ENCODE measurements at places on chromosomes 1 and 21.
A peak's percentile ranks its signal among the peaks of the same experiment; 100 is the strongest.

- DNase-seq = no peak
These were observed 80.1 kb downstream of the TTLL7 start for GRCh38 chr1:83918688-83919285.

- DNase-seq = no peak
These were observed 2.1 kb downstream of the F3 start for GRCh38 chr1:94539496-94539895.

DNA sequence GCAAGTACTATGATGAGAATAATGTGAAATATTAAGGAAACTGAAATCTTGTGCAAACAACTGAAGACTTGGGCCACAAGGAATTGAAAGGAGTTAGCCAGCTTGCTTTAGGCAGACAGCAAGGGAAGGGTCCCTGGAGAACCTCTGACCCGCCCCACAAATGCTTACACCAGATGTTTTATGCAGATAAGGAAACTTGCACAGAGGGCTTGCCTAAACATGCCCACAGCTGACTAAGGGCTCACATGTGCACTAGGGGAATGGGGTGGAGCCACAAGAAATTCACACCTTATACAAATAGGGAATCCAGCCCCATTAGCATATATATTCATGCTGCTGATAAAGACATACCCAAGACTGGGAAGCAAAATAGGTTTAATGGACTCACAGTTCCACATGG is 86.1 kb upstream of the CYYR1 start:
- no peak for DNase-seq

DNA sequence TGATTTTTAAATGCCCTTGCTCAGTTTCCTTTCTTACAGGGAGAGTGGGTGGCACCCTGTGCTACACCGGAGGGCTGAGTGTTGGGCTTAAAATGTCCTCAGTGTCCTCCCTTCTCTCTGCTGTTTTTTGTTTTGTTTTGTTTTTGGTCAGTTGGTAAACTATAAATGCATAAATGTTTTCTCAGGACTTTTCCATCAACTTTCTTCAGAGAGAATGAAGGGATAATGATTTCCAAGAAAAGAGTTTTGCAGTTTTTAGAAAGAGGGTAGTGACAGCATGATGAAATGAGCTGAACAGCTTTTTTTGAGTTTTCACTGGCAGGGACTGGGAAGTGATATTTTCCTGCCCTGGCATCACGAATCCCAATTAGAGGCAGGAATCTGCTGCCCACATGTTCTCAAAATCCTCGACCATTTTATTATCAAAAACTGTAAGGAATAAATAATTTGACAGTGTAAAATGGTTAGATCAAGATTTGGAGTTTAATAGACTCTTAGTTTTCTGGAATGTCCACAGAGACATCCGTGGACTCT is 15.2 kb downstream of the LAMC1 start:
- no peak for DNase-seq

- no peak for DNase-seq
These were observed 354.6 kb upstream of the ADGRL2 start for GRCh38 chr1:81446000-81446669.

DNA sequence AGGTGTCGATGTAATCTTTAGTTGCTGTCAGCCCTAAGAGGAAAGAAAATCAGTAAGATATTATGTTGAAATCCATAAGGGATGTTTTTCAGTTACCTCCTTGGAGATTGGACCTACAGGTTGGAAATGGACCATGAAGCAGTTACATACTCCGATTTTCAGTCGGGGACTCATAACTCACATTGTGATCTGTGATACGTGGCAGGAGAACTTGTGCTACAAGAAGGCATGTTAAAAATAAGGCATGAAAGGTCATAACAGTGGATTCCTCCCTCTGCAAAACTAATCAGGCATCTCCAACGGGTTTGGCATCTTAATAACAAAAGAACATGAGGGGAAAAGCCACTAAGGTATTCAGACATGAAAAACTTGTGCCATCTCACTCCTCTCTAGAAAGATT is 111.2 kb upstream of the CACHD1 start:
- no peak for DNase-seq

- DNase-seq = no peak
These were observed 41.8 kb upstream of the CSF3R start for GRCh38 chr1:36524359-36525062.

- no peak for DNase-seq
These were observed 283.8 kb downstream of the CACNA1E start for GRCh38 chr1:181767001-181767708.

GRCh38 chr1:183673605-183674323 is 20.6 kb upstream of the APOBEC4 start:
- no peak for DNase-seq

- no peak for DNase-seq
These were observed 94.7 kb downstream of the DISP1 start for GRCh38 chr1:222909586-222909985.

DNA sequence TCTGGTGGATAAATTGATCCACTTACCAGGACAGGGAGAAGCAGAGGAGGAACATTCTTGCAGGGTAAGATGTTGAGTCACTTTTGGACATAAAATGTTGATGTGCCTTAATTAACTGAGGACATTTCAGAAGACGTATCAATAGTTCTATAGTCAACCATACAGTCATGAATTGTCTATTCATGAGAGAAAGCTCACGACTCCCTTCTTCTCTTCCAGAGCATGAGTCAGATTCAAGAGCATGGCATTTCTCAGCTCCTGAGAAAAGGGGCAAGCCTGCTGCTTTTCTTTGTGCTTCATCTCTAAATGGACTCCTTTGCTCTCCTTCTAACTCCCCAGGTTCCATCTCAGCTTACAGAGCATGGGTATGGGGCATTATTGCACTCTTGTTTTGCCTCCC is 55.7 kb downstream of the ADGRL4 start:
- DNase-seq = no peak

GRCh38 chr1:116949213-116949985 is 39.7 kb downstream of the PTGFRN start:
- DNase-seq = no peak

GRCh38 chr1:201636510-201636971 is 97.6 kb downstream of the NAV1 start:
- no peak for DNase-seq

DNA sequence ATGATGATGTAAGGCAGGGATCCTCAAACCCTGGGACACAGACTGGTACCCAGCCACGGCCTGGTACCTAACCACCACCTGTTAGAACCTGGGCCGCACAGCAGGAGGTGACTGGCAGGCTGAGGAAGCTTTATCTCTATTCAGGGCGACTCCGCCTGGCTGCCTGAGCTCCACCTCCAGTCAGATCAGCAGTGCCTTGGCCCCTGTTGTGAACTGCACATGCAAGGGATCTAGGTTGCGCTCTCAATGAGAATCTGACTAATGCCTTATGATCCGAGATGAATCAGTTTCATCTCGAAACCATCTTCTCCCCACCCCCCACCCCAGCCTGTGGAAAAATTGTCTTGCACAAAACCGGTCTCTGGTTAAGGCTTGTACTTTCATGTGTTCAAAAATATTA is 4.2 kb downstream of the RNPC3 start:
- DNase-seq = no peak

GRCh38 chr1:7615138-7615537 is 156.0 kb upstream of the VAMP3 start:
- no peak for DNase-seq

DNA sequence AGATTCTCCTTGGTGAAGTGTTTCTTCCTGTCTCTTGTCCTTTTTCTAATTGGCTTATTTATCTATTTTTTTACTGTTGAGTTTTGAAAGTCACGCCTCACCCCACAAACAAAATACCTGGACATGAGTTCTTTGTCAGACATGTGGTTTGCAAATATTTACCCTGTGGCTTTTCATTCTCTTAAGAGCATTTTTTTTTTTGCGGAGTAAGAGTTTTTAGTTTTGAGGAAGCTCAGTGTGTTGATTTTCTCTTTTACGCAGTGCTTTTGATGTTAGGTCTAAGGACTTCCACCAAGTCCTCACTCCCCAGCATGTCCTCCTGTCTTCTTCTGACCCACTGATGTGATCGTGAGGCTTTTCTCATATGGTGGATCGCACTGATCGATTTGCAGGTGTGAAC is 7.6 kb downstream of the DFFB start:
- DNase-seq = no peak

DNA sequence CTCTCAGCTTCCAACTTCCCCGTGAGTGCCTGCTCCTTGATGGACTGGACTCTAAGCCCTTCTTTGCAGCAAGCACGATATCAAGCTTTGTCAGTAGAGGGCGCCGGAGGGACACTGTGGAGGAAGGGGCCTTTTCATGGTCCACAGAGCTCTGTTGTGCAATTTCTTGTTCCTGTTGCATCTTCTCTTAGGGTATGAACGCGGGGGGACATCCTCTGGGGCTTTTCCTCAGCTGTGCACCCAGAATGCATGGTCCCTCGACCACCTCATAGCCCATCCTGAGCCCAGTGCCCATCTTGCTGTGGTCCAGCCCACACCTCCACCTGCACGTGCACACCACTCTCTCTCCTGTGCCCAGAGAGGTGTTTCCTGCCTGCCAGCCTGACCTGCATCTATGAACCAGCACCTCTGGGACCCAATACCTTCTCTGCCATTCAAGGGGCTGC is 556.8 kb downstream of the PTPRU start:
- peak; percentile 23 for DNase-seq

DNA sequence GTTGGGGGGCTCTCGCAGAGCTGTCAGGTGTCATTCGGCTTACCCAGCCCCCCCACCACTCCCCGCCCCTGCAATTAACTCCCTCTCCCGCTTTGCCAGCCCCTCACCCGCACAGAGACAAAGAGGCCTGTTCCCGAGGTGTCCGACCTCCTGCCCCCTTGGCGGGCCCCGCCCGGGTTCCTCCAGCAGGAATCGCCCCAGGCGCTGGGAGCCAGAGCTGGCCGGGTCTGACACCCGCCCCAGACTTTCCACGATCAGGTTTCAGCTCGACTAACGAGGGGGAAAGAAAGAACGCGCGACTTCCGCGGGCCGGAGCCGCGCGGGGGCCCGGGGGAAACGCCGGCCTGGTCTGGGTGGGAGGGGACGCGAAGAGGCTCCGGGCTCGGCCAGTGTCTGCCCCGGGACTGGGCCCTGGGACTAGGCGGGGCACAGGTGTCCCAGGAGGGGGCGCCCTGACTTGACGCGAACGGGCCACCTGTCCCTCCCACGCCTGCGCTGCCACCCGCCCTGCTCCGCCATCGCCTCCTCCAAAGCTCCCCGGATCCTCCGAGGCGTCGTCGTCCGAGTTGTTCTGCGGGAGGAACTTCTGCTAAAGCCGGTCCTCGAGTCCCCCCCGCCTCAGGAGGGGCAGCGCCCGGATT is 36.4 kb upstream of the HHAT start:
- DNase-seq = peak; percentile 67

- no peak for DNase-seq
These were observed 675 bp downstream of the TMCO2 start for GRCh38 chr1:40248412-40248811.

- no peak for DNase-seq
These were observed 4.0 kb downstream of the ACTL8 start for GRCh38 chr1:17759114-17759513.

DNA sequence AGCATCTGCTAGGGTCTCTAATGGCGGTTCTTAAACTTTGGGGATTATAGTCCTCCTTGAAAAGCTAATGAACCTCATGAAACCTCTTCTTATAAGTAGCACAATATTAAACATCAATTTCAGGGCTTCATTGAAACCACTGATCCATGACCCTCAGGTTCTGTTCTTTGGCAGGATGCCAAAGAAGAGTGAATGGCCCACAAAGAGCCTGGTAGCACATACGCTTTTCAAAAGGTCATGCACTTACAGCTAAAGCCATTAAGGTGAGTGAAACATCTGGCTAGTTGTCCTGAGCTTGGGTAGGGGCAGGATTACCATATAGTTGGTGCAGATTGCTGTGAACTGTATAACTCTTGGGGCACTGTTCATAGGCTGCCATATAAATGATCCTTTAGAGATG is 42.3 kb downstream of the MDM4 start:
- DNase-seq = peak; percentile 12

DNA sequence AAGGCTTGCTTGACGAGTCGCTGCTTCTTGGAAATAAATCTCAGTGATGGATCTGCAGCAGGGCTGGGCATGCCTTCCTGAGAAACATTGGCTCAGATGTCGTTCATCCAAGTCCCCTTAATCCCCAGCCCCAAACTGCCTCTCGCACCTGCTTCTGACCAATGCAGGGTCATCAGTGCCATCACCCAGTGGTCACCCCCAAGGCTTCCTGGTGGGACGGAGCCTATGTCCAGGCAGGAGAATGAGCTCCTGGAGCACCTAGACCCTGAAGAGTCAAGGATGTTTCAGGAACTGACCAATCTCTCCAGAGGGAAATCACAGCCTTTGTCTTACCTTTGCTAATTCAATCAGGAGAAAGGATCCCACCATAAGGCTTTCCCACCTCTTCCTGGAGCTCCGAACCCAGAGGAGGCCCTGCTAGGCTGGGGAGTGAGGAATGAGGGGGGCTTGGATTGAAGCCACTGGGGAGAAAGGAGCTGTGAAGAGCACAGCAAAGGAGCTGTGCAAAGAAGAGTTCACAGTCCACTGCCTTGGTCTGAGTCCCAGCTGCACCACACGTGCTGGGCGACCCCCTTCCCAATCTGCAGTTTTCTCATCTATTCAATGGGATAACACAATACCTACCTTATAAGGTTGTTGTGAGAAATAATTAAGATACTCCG is 416.1 kb downstream of the NPHP4 start:
- no peak for DNase-seq

- no peak for DNase-seq
These were observed 20.0 kb downstream of the HTR6 start for GRCh38 chr1:19684677-19685076.

- DNase-seq = no peak
These were observed 27.5 kb upstream of the COL9A2 start for GRCh38 chr1:40344597-40344996.

GRCh38 chr1:44743211-44743610 is 3.6 kb downstream of the KIF2C start:
- no peak for DNase-seq

DNA sequence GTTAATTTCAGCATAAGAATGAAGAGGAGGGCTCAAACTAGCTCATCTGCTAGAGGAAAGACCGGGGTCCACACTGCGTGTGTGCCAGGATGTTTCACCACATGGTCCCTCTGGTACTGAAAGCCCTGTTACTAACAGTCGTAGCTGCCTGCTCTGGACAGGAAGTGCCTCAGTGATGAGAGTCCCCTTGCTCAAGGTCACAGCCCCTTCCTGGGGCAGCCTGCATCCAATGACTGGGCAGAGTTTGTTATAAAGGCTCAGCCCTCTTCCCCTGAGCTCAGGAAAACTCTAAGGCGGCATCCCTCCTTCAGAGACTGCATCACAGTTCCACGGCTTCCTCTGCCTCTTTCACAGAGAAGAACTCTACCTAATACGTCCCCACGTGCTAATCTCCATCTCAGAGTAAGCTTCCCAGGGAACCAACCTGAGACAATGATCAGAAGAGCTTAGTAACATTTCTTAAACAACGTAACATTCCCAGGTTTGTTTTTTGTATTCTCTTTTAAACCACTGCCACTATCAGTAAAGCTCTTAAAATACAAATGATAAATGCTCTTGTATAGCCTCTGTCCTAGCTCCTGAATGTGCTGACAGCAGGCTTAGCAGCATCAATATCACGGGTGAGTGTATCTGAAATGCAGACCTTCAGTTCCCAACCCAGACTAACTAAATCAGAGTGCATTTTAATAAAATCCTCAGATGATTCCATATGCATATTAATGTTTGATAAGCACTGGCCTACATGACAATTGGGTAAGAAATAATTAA is 38.0 kb upstream of the ATP1A1 start:
- DNase-seq = no peak

Data from DMS 273 treated with DMSO at 0.1 percent for 48 hours (cell line).